ENCODE measurements at places on chromosomes 2 and 18.

- DNase-seq = no peak
Observed at GRCh38 chr2:106943468-106944200, 57.7 kb upstream of the ST6GAL2 start.

GRCh38 chr2:191748528-191749180 lies 70.7 kb downstream of the NABP1 start:
- no peak for DNase-seq

GRCh38 chr2:37156071-37156856 lies 516 bp downstream of the EIF2AK2 start:
- peak; percentile 48 for DNase-seq

- peak; percentile 76 for DNase-seq
Observed at GRCh38 chr2:101396316-101396717, 9.0 kb upstream of the CREG2 start.

- DNase-seq = no peak
Observed at GRCh38 chr18:27527856-27528255, 342.7 kb upstream of the CHST9 start.

- no peak for DNase-seq
Observed at GRCh38 chr2:71596011-71596410, 142.7 kb downstream of the DYSF start.

Data from A549 (cell line).